Panc1 (cell line): ENCODE measurements at places on chromosomes 5 and 9. TPM values are rescaled to one million over a fixed set of nuclear protein-coding genes. Genes with fewer than 3 reads are reported as not detected.

The LHX2 gene
- total RNA-seq: 0.36 TPM

- no peaks in the 10 kb centered on the region for H3K36me3 ChIP-seq
- H3K27me3 ChIP-seq: no peaks in the 10 kb centered on the region; the same call in 1 of the 2 replicates
- H3K4me3 ChIP-seq: no peak overlapping the region
- no peak overlapping the region for H3K27ac ChIP-seq
- no peaks in the 10 kb centered on the region for H3K4me1 ChIP-seq
Measured at GRCh38 chr5:72468024-72468423, 39.2 kb downstream of the ZNF366 start.

The SPATA31E1 gene
- not detected for total RNA-seq

DNA sequence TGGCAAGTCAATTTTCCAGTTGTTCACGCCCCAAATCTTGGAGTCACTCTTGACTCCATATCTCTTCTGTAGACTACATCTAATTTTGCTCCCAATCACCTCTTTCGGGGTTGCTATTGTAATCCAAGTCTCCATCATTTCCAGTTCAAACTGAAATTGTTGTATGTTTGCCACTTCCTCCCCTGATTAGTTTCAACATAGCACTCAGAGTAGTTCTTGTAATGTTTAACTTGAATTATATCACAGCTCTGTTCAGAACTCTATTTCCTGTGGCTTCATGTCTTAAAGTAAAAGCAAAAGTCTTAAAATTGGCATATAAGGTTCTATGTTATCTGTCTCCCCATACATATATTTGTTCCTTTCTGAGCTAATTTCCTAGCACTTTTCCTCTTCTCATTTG is 348.5 kb upstream of the RIOK2 start:
- no peaks in the 10 kb centered on the region for H3K27me3 ChIP-seq
- H3K36me3 ChIP-seq: no peaks in the 10 kb centered on the region
- H3K27ac ChIP-seq: no peak overlapping the region
- no peaks in the 10 kb centered on the region for H3K4me1 ChIP-seq
